ENCODE measurements at places on chromosomes 5 and 9. TPM values are rescaled to one million over a fixed set of nuclear protein-coding genes. Genes with fewer than 3 reads are reported as not detected.

GRCh38 chr9:94639999-94640376, 670 bp upstream of the FBP1 start:
- DNase-seq = no peak

DNA sequence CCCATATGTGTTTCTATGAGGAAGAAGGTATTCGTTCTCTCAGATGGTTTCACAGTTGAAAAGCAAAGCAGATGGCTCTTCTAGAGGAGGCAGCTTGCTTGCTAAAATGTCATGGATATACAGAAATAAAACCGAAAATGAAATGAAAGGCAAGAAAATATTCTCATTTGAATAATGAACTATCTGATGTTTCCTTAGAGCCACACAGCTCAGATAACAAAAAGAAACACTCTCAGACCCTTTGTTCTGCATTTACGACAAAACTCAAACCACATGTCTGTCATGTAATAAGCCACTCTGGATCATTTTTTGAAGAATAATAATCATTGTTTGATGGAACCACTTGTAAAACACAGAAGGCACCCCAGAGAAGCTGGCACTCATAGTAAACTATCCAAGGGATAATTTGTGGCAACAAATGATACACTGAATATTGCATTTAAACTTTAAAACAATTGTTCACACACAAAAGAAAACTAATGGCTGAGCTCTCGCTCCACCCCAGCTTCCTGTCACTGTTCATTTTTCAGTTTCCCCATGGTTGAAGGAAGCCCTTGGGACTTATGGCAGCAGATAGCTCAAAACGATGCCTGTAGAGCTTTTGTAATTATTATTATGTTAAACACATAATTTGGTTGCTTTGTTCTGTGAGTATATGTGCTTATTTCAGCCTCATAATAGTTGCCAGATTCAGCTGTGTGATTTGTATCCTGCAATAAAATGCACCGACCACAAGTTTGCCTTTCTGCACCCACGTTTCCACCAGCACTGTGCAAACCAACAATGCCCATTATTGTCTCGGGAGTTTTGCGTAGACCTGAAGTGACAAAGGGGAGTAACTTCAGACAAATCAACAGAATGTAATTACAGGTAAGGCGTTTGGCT, 256.0 kb downstream of the TMEM167A start:
- no peak for DNase-seq

Gene ECM2
- total RNA-seq = not detected

Gene PCDHB2
- 0.17 TPM for total RNA-seq

DNA sequence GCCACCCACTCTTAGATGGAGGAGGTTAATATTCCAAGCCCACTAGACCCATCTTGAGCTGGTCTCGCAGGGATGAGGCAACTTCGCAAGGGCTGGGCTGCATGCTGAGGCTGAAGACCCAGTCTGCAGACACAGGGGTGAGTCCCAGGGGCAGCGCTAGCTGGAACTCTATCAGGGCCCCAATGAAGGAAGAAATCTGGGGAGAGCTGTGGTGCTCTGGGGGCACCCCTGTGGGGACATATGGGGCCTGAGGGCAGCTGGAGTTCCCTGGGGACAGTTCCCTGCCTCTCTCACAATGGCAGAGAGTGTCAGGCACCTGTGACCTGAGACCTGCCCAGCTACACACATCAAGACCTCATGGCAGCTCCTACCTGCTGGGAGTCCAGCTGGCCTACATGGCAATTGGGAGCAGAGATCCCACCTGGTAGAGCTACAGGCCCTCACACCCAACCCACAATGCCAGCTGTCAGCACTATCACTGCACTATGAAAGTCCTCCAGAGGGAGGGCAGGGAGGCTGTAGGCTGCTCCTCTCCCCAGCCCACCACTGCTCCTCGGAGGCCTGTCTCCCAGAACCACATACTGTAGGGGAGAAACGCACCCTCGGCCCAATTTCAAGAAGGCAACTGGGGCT, 202.2 kb downstream of the GABBR2 start:
- no peak for DNase-seq

Gene PCDHGA7
- 0.23 TPM for total RNA-seq

GRCh38 chr9:109110329-109111021, 9.3 kb downstream of the TMEM245 start:
- no peak for DNase-seq

GRCh38 chr5:179198825-179199224, 138.7 kb downstream of the ZNF354C start:
- DNase-seq = no peak

Gene ANKRD20A1
- total RNA-seq = 0.17 TPM

Gene TMEFF1
- total RNA-seq = 3.5 TPM

DNA sequence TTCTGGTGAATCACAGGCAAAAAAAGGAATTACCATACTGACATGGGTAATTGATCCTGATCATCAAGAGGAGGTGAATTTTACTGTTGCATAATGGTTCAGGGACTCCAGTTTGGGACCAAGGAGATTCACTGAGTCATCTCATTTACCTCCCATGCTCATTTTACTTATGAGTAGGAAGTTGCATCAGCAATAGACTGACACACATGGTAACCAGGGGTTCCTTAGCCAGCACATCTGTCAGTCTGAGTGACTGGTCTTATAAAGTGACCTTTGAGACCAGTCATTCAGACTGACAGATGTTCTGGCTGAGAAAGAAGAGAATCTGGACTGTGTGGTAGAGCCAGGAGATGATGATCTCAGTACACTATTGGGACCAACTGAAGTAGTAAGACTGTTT, 384.6 kb upstream of the CD180 start:
- peak; percentile 76 for DNase-seq

DNA sequence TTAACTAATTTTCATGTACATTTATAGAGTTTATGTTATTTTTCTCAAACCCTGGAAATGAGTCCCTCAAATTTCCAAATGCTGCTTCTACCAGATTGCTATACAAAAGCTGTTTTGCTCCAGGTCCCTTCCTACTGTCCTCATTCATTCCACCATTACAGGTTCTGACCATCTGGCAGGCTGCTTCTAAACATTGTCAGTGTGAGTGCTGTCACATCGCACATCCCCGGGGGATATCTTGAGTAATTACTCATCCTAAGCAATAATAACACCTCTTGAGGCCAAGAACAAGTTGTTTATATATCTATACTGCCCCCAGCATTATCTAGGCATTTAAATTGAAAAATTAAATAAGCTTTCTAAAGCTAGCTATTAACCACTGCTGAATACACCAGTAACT, 1675.3 kb upstream of the CDH6 start:
- no peak for DNase-seq

- no peak for DNase-seq
These were observed 277.4 kb downstream of the KIF4B start for GRCh38 chr5:155290937-155291336.
